ENCODE measurements at places on chromosomes 6 and 20.

DNA sequence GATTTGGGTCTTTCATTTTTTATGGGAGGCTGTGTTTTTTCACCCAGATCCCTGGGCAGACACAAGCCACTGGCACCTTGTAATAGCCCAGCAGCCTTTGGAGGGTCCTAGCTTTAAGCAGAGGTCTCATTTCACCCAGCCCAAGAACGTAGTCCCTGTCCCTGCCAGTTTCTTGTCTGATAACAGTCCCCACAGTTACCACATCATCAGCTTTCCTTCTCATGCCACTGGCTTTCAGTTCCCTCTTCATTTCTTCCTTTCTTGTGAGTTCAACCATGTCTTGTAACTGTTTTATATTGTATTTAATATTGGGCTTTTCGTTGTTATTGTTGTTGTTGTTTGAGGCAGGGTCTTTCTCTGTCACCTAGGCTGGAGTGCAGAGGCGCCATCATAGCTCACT, 10.6 kb downstream of the PNPLA1 start:
- DNase-seq, result no peak

- DNase-seq, result no peak
These were observed 305 bp downstream of the IL17A start for GRCh38 chr6:52186480-52186879.

GRCh38 chr6:104332364-104332763, 527.4 kb downstream of the HACE1 start:
- DNase-seq, result no peak

- DNase-seq, result no peak
These were observed 24.0 kb downstream of the PGM3 start for GRCh38 chr6:83169106-83169505.

- DNase-seq, result no peak
These were observed 90.1 kb upstream of the PREP start for GRCh38 chr6:105492706-105493673.

- DNase-seq, result no peak
These were observed 16.9 kb upstream of the PPP1R3G start for GRCh38 chr6:5068153-5068751.

DNA sequence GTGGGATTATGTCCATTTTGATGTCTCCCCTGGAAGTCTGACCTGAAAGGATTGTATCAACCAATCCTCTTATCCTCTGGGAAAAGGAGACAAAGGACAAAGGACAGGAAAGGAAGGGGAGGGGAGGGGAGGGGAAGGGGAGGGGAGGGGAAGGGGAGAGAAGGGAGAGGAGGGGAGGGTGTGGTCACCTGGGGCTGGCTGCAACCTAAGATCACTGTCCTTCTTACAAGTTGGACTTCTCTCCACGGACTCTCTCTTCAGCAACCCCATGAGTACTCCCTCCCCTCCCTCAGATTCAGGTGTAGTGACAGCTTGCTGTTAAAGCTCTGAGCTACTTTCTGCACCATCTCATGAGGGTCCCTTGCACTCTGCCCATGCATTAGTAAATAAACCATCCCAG, 58.9 kb upstream of the KLHL31 start:
- no peak for DNase-seq

GRCh38 chr6:90008189-90008907, 114.1 kb downstream of the GJA10 start:
- DNase-seq, result no peak

Data from stimulated activated CD8-positive, alpha-beta memory T cell treated with anti-CD3 and anti-CD28 coated beads, Interleukin-2, amount 100 ng/mL, for 1 hour (primary cell).